PC-3 (cell line): ENCODE measurements at places on chromosomes 5 and 9. TPM values are rescaled to one million over a fixed set of nuclear protein-coding genes. Genes with fewer than 3 reads are reported as not detected.

The IL33 gene
- total RNA-seq = 1.6 and 2.7 TPM in 2 replicates

The ABO gene
- not detected in 2 replicates for total RNA-seq

- H3K27ac ChIP-seq = no peak overlapping the region
- H3K36me3 ChIP-seq = no peaks in the 10 kb centered on the region
- H3K4me3 ChIP-seq = no peak overlapping the region
- no peak for DNase-seq
These were observed 30.6 kb upstream of the KLF4 start for GRCh38 chr9:107520186-107520585.

DNA sequence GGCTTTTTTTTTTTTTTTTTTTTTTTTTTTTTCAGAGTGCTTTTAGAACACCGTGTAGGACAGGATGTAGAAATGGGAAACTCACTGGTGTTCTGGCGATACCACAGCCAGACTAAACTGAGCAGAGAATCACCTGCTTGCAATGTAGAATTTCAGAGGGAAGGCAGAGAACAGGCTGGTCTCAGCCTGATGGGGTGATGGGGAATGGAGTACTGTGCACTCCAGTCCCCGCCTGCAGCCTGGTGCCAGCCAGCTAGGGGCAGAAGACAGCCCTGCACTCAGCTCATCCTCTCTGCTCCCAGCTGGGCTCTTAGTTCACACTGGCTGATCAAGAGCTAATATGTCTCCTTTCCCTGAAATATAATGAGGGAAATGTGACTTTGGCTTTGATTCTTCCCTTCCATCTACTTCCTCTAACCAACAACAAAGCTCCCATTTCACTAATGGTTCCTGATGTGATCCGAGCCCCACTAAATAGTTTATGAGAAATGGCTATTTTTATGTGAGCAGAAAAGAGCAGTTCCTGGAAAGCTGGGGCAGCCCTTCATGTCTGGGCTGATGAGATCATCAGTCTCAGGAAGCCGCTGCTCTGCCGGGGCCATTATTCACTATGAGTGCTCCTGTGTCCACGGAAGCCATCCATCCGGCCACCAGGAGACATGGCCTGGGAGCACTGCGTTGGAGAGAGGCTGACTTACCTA is 209.7 kb downstream of the GADD45G start:
- no peaks in the 10 kb centered on the region for H3K36me3 ChIP-seq
- no peak overlapping the region for H3K4me3 ChIP-seq

GRCh38 chr9:76086539-76086938 is 196.1 kb downstream of the PCSK5 start:
- no peaks in the 10 kb centered on the region for H3K27me3 ChIP-seq
- no peak overlapping the region for H3K4me3 ChIP-seq
- H3K36me3 ChIP-seq = no peaks in the 10 kb centered on the region
- DNase-seq = no peak
- no peak overlapping the region for H3K27ac ChIP-seq

- H3K36me3 ChIP-seq = no peaks in the 10 kb centered on the region
- H3K27ac ChIP-seq = no peak overlapping the region
- no peaks in the 10 kb centered on the region for H3K27me3 ChIP-seq
- no peaks in the 10 kb centered on the region for H3K4me1 ChIP-seq
- no peak for DNase-seq
These were observed 780.1 kb upstream of the DMAC1 start for GRCh38 chr9:8579661-8580060.

DNA sequence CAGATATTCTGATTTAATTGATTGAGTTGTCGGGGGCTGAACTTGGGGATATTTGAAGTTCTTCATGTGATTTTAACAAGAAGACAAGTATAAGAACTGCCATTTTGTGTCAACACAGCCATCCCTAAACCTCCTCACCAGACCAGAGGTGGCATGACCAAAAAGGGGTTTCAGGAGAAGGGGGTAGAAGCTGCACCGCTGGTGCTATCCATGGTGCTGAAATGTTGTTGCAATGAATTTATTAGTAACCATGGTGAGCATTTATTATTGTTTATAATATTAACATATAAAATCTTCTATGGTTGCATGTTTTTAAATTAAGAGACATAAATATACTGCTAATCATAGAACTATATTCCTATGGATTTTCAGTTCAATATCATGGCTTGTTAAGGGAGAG is 72.3 kb downstream of the GNA14 start:
- no peaks in the 10 kb centered on the region for H3K4me1 ChIP-seq
- H3K27ac ChIP-seq = no peak overlapping the region
- no peak overlapping the region for H3K4me3 ChIP-seq
- peak; percentile 32 for DNase-seq
- no peaks in the 10 kb centered on the region for H3K27me3 ChIP-seq

DNA sequence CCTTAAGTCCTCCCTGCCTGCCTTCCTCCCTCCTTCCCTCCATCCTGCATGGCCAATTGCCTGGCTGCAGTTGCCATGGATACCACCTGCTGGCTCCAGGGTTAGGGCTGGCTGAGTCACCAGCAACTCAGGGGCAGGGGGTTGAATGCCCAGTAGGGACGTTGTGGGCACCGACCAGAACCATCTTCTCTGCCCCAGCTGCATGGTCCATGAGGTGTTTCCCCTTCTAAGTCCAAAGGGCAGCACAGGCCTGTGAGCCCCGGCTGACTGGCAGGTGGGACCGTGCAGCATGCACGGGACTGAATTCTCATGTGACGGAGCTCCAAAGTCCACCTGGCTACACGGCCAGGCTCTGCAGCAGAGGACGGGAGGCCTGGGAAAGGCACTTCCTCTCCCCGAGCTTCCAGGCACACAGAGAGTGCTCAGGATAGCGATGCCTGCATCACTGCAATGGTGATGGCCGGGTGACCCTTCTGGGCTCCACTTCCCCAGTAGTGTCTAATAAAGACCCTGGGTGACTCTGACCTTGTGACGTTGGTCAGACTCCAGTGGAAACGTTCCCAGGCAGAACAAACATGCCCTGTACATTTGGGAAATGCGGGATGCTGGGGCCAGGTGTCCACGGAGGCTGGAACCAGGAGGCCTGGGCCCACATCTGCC is 5.7 kb downstream of the ASS1 start:
- no peak for DNase-seq
- peaks cover 27% of the 10 kb centered on the region for H3K4me1 ChIP-seq
- H3K4me3 ChIP-seq = no peak overlapping the region
- H3K27me3 ChIP-seq = no peaks in the 10 kb centered on the region

DNA sequence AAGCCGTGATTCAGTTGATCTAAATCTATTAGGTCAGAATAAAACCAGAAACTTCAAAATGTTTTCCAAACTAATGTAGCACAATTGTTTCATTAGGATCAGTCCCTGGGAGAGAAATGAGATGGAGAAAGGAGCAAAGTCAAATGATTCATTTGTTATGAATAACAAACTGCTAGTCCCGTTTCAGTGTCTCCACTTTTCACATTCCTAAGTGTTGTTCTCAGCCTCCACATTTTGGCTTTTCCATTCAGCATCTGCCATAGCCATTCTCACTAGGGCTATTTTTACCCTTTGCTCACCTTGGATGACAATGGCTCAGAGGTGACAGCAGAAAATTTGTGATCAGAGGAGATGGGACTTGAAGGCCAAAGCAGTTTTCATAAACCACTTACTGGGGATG is 314.1 kb upstream of the KIF2A start:
- no peak for DNase-seq
- no peak overlapping the region for H3K27ac ChIP-seq
- no peak overlapping the region for H3K4me3 ChIP-seq
- peaks cover 17% of the 10 kb centered on the region for H3K27me3 ChIP-seq
- H3K4me1 ChIP-seq = no peaks in the 10 kb centered on the region

GRCh38 chr5:170389550-170389892 is 354 bp upstream of the KCNMB1 start:
- no peak overlapping the region for H3K4me3 ChIP-seq
- no peaks in the 10 kb centered on the region for H3K36me3 ChIP-seq
- no peak for DNase-seq
- H3K27me3 ChIP-seq = peaks cover 51% of the 10 kb centered on the region

DNA sequence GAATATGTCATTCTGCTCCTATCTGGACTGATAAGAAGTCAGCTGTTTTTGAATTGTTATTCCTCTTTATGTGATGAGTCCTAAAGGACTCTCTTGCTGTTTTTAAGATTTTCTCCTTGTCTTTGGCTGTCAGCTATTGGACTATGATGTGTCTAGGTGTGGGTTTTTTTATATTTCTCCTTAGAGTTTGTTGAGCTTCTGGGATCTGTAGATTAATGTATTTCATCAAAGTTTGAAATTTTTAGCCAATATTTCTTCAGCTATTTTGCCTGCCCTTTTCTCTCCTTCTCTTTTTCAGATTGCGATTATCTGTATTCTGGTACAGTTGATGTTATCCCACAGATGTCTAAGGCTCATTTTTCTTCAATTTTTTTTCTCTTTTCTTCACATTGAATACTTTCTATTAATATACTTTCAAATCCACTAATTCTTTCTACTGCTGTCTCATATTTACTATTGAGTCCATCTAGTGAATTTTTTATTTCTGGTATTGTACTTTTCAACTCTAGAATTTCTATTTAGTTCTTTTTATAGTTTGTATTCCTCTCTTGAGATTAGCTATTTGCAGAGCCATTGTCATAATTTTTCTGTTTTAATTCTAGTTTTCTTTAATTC is 31.1 kb downstream of the RPS23 start:
- no peaks in the 10 kb centered on the region for H3K27me3 ChIP-seq
- H3K4me3 ChIP-seq = no peak overlapping the region
- no peak for DNase-seq
